ENCODE measurements at places on chromosomes 16 and 17. TPM values are rescaled to one million over a fixed set of nuclear protein-coding genes. Genes with fewer than 3 reads are reported as not detected.

DNA sequence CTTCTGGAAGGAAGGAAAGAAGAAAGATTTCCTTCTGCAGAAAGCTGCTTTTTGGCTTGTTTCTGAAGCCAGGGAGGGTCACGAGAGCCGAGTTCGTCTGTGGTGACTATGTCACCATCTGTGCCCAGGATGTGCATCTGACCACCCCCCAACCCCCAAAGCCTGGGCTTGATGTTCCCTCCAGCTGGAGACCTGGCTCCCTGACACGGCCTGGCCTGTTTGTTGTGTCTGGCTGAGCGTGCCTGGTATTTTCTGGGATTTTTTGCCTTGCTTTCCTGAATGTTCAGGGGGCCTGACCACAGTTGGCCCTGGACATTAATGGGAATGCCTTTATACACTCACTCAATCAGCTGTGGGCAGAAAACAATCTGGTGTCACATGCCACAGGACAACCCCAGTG lies 38.9 kb downstream of the LGALS9 start:
- no peak for DNase-seq
- no peak overlapping the region for H3K4me3 ChIP-seq
- H3K27ac ChIP-seq: no peak overlapping the region
- H3K4me1 ChIP-seq: no peaks in the 10 kb centered on the region
- H3K36me3 ChIP-seq: no peaks in the 10 kb centered on the region

DNA sequence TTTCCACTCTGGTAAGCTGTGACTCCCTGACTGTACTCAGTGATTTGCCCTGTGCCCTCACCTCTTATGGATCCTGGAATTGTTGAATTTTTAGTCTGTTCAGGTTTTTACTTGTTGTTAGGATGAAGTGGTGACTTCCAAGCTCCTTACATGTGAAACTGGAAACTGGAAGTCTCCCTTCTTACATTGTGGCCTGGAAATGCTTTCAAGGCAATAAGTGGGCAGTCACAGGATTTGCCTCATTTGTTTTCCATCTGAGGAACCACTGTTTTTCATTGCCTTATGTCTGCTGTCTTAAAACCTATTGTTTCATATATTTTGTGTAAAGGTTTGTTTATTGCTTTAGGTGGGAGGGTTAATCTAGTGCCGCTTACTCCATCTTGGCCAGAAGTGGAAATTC lies 155.8 kb downstream of the CYB561 start:
- no peak overlapping the region for H3K4me3 ChIP-seq
- DNase-seq: no peak
- no peak overlapping the region for H3K27ac ChIP-seq
- H3K36me3 ChIP-seq: no peaks in the 10 kb centered on the region

DNA sequence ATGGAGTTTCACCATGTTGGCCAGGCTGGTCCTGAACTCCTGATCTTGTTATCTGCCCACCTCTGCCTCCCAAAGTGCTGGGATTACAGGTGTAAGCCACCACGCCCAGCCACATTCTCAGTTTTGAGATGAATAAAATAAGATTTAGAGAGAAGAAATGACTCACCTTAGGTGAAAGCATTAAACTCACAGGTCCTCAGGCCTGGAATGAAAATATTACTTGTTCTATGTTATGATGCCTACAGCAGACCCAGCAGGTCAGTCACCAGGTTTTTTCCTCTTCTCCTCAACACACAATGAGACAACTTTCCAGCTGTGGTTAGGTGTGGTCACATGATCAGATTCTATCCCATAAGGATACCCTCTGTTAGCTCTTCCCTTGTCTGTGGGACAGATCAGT lies 150.3 kb downstream of the C16orf95 start:
- H3K36me3 ChIP-seq: no peaks in the 10 kb centered on the region
- H3K27ac ChIP-seq: no peak overlapping the region
- no peaks in the 10 kb centered on the region for H3K4me1 ChIP-seq
- H3K4me3 ChIP-seq: no peak overlapping the region

DNA sequence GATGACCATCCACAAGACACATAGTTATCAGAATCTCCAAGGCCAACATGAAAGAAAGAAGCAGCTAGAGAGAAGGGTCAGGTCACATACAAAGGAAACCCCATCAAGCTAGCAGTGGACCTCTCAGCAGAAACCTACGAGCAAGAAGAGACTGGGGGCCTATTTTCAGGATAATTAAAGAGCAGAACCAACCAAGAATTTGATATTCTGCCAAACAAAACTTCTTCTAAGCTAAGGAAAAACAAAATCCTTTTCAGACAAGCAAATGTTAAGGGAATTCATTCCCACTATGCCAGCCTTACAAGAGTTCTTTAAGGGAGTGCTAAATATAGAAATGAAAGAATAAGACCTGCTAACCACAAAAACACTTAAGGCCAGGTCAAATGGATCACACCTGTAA lies 47.8 kb downstream of the ITFG1 start:
- no peak overlapping the region for H3K4me3 ChIP-seq
- no peaks in the 10 kb centered on the region for H3K27me3 ChIP-seq
- H3K27ac ChIP-seq: no peak overlapping the region
- H3K4me1 ChIP-seq: no peaks in the 10 kb centered on the region
- no peaks in the 10 kb centered on the region for H3K36me3 ChIP-seq

GRCh38 chr17:19402171-19402570 lies 8.9 kb upstream of the RNF112 start:
- H3K36me3 ChIP-seq: no peaks in the 10 kb centered on the region
- H3K4me1 ChIP-seq: peaks cover 40% of the 10 kb centered on the region
- H3K27me3 ChIP-seq: no peaks in the 10 kb centered on the region

GRCh38 chr17:14790521-14790920 lies 474.6 kb downstream of the PMP22 start:
- no peak overlapping the region for H3K4me3 ChIP-seq
- no peaks in the 10 kb centered on the region for H3K27me3 ChIP-seq
- DNase-seq: no peak
- peaks cover 8% of the 10 kb centered on the region for H3K4me1 ChIP-seq

DNA sequence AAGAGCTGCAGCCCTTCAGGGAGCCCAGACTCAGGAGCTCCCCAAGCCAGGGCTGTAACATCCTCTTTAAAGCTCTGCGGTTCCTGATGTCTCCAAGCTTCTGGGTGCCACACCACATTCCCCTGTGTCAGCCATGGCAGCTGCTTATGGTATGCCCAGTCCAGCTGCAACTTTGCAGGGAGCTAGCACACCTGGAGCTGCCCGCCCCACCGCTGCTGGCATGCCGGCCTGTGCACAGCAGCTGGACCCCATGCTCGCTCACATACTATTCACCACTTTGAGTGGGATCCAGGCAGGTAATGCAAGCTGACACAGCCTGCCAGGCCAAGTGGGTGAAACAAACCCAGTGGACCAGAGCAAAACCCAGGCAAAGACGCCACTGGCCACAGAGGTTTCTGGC lies 305.6 kb upstream of the AXIN2 start:
- H3K36me3 ChIP-seq: no peaks in the 10 kb centered on the region
- no peaks in the 10 kb centered on the region for H3K4me1 ChIP-seq
- no peaks in the 10 kb centered on the region for H3K27me3 ChIP-seq
- no peak for DNase-seq
- no peak overlapping the region for H3K4me3 ChIP-seq

- H3K4me3 ChIP-seq: no peak overlapping the region
- peaks cover 39% of the 10 kb centered on the region for H3K4me1 ChIP-seq
- no peaks in the 10 kb centered on the region for H3K27me3 ChIP-seq
- no peak overlapping the region for H3K27ac ChIP-seq
- H3K36me3 ChIP-seq: no peaks in the 10 kb centered on the region
Measured at GRCh38 chr17:30413109-30413508, 34.4 kb downstream of the CPD start.

DNA sequence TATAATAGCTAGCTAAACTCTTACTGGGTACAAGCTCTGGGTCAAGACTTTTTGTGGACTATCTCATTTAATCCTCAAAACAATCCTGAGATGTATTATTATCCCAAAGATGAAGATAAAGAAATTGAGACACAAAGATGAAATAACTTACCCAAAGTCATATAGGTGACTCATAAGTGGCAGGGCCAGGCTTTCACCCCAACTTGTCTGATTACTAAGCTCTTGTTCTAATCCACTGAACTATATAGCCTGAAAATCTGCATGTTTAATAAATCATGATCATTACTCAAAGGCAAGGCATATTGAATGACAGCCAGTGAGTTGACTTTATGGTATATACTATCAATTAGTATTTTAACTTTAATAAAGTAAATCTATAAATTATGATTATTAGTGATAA lies 77.4 kb downstream of the SKAP1 start:
- H3K27ac ChIP-seq: no peak overlapping the region
- no peak for DNase-seq
- no peaks in the 10 kb centered on the region for H3K36me3 ChIP-seq

- no peak for DNase-seq
- no peaks in the 10 kb centered on the region for H3K27me3 ChIP-seq
Measured at GRCh38 chr16:85354686-85355514, 242.6 kb upstream of the CIBAR2 start.

DNA sequence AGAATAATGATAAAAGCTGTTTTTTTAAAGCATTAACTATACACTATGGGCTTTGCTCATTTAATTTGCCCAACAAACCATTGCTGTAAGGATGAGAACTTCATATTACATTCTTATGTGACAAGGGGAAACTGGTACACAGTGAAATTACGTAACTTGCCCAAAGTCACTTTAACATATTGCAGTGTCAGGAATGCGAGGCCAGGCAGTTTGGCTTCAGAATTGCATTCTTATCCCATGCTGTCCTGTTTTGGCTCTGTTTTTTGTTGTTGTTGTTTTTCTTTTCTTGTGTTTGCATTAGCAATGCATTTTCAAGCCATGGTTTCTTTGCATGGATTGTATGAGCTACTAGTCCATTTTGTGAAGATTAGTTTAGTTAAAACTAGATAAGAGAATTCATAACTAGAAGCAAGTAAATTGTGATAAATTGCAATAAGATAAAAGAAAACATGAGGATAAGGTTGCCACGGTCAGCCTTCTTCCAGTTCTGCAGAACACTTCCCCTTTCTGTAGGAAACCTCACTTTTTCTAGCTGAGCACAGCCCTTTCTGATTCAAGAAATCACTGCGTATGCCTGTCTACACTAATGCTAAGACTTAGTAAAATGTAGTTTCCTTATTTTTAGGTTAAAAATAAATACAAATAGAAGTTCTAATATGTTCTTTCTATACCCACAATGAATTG lies 221.3 kb upstream of the KCNJ16 start:
- DNase-seq: no peak
- H3K4me3 ChIP-seq: no peak overlapping the region
- H3K27ac ChIP-seq: no peak overlapping the region
- no peaks in the 10 kb centered on the region for H3K4me1 ChIP-seq

- no peak for DNase-seq
- H3K27me3 ChIP-seq: no peaks in the 10 kb centered on the region
- peaks cover 49% of the 10 kb centered on the region for H3K36me3 ChIP-seq
- no peak overlapping the region for H3K27ac ChIP-seq
- peaks cover 5% of the 10 kb centered on the region for H3K4me1 ChIP-seq
Measured at GRCh38 chr17:3647769-3648555, 11.4 kb downstream of the CTNS start.

GRCh38 chr16:53804467-53804866 lies 100.5 kb downstream of the FTO start:
- H3K27ac ChIP-seq: no peak overlapping the region
- H3K4me1 ChIP-seq: no peaks in the 10 kb centered on the region

DNA sequence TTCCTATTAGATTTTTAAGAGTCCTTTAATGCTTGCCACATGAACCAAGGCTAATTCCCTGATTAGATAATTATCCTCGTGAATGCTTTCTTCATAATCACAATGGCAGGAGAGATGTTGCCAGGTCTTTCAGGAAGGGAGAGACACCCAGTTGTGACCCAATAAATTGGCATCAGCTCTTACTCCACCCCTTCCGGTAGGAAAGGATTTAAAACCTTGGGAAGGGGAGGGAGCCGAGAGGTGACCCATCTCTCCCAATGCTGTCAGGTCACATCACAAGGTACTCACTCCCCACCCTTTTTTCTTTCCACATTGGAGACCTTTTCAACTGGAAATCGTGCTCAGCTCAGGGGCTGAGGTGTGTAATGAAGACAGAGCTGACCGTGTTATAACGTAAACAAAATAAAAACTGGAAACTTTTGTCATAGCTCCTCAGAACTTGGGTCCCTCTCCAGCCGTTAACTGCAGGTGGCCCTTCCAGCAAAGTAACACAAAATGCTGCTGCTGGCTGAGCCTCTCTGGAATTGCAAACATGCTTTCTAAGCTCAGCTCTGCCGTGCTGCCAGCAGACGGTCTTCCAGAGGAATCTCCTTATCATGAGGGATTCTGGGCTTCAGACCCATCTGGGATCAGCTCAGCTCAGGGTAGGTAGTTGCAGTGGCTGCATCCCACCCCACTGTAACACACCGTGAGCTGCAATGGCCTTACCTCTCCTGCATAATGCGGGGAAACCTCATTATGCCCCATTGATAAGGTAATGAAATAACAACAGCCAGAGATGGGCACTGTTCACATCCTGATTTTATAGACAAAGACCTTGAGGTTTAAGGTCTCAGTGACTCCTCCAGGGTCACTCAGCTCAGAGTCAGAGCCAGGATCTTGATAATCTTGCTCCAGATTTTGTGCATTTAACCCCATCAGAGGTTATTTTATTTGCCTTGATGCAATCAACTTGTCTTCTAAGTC lies 15.6 kb downstream of the TMEM100 start:
- H3K36me3 ChIP-seq: no peaks in the 10 kb centered on the region
- peaks cover 10% of the 10 kb centered on the region for H3K4me1 ChIP-seq
- H3K4me3 ChIP-seq: no peak overlapping the region
- H3K27me3 ChIP-seq: no peaks in the 10 kb centered on the region
- H3K27ac ChIP-seq: peak overlapping the region; percentile 25

- DNase-seq: no peak
- no peaks in the 10 kb centered on the region for H3K36me3 ChIP-seq
- H3K27me3 ChIP-seq: no peaks in the 10 kb centered on the region
- H3K4me3 ChIP-seq: peak overlapping the region; percentile 69
- peak overlapping the region; percentile 61 for H3K27ac ChIP-seq
- H3K4me1 ChIP-seq: peaks cover 29% of the 10 kb centered on the region
Measured at GRCh38 chr17:62705156-62705777, 77.8 kb downstream of the MRC2 start.

GRCh38 chr16:2776500-2777139 lies 460 bp downstream of the ELOB start:
- H3K27me3 ChIP-seq: no peaks in the 10 kb centered on the region
- peaks cover 6% of the 10 kb centered on the region for H3K36me3 ChIP-seq
- peaks cover 41% of the 10 kb centered on the region for H3K4me1 ChIP-seq
- peak overlapping the region; percentile 100 for H3K27ac ChIP-seq

DNA sequence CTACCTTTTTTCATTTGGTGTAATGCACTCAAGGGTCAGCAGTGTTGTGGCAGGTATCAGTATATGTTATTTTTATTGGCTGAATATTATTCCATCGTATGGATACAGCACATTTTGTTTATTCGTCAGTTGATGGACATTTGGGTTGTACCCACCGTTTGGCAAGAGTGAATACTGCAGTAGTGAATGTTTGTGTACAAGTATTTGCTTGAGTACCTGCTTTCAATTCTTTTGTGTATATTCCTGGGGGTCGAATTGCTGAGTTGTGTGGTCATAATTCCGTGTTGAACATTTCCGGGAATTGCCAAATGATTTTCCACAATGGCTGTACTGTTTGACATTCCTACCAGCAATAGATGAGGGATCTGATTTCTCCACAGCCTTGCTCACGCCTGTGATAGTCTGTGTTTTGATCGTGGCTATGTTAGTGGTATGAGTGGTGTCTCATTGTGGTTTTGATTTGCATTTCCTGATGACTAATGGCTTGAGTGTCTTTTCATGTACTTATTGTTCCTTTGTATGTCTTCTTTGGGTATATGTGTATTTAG lies 108.4 kb downstream of the OR1D5 start:
- no peaks in the 10 kb centered on the region for H3K27me3 ChIP-seq
- no peaks in the 10 kb centered on the region for H3K36me3 ChIP-seq
- H3K27ac ChIP-seq: no peak overlapping the region

ZPBP2 gene
- total RNA-seq: not detected

NPIPB13 gene
- total RNA-seq: under 0.01 TPM

MT3 gene
- 12.5 TPM for total RNA-seq

SRCIN1 gene
- 2.7 TPM for total RNA-seq

SOCS1 gene
- total RNA-seq: 6.2 TPM
